ENCODE measurements at places on chromosomes 16 and 17.

DNA sequence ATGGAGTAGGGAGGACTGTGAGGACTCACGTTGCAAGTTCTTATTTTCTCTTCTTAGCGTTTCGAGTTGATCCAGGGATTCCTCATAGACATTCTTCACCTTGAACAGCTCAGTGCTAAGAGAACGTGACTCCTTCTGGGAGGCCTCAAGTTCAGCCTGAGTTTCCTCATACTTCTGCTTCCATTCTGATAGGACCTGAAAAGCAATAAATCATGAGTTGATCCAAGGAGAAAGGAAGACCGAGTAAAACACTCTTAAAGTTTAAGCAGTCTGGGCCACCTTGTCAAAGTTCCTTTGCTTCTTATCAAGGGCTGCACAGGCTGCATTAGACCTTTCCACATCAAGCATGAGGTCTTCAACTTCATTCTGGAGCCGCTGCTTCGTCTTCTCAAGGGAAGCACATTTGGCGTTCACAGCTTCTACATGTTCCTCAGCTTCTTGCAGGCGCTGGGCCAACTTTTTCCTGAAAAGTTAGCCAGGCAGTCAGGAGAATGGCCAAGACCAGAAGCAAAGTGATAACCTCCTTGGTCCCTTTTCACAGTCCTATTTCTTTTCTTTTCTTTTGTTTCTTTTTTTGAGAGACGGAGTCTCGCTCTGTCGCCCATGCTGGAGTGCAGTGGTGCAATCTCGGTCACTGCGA lies 23.8 kb upstream of the MYH13 start:
- no peak for DNase-seq

- DNase-seq = no peak
These were observed 100.6 kb upstream of the METRNL start for GRCh38 chr17:82978765-82979349.

DNA sequence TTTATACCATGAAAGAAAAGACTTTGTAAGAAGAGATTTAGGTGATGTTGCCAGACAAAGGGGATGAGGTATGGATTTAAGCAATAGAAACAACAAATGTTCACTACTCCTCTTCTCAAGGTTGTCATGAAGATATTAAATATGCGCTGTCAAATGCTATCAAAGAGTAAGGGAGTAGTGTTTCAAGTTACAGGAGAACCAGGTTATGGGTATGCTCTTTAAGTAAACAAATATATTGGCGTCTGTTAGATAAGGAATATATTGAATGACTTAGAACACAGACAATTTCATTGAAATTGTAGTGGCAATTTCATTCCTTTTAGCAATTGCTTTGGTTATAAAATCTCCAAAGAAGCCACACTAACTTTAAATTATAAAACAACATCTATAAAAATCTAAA lies 229.0 kb downstream of the FTO start:
- no peak for DNase-seq

- no peak for DNase-seq
These were observed 107.9 kb downstream of the SMG6 start for GRCh38 chr17:2195729-2196128.

- DNase-seq = no peak
These were observed 37.1 kb upstream of the ADCY7 start for GRCh38 chr16:50229149-50229726.

GRCh38 chr16:83689385-83689831 lies 118.4 kb upstream of the HSBP1 start:
- peak; percentile 98 for DNase-seq

DNA sequence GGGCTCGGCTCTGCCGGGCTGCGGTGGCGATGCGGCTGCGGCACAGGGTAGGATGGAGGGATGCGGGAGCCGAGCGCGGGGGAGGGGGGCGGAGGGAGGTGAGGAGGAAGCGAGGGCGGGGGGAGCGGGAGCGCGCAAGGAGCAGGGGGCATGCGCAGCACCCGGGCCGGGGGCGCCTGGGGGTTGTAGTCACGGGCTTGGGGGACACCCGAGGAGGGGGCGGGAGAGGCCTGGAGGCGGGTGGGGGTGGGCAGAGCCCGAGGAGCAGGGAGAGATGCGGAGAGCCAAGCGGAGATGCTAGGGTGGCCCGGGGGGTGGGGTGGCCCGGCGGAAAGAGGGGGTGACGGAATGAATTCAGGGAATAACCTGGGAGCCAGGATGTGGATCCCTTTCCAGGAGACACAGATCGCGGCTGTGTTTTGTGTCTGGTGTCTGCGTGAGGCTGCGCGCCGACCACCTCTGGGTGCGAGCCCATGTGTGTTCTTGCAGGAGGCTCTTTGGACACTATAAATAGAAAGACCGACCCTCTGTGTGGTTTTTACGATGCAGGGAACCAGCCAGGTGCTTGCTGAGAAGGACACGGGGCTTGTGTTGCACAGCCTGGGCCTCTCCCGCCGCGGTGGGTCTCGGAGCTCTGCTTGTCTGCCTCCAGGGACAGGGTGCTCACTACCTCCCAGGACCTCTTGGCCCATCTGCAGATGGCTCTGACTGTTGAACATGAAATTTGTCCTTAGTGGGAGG lies at the start of gene STX1B:
STX1B (minus strand) TSS at position 54 of the 741 bp plus-strand sequence. CDS start 242 bp downstream, outside the sequence.
- no peak for DNase-seq

GRCh38 chr17:21510686-21511362 lies 134.7 kb downstream of the KCNJ12 start:
- no peak for DNase-seq

DNA sequence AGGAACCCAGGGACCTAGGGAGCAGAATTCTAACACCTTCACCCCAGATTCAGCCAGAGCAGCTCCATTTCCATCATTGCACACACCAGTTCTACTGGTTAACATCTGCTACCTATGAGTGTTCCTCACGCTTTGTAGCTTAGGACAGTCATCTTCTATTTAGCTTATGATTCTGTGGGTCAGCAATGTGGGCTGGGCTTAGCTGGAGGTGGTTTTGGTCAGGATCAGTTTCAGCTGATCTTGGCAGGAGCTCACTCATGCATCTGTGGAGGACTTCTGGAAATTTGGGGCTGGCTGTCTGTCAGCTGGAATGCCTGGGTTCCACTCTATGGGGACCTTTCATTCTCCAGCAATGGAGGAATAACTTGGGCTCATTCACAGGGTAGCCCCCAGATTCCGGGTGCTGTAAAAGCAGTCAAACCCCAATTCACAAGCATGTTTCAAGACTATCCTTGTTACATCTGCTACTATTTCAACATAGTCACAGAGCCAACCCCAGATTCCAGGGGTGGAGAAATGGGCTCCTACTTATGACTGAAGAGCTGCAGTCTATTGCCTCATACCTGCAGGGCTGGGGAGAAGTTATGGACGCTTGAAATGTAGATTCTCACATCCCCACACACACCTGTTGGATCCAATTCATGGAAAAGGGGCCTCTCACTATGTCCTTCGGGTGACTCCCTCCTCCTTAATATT lies 3.4 kb upstream of the HP start:
- no peak for DNase-seq

DNA sequence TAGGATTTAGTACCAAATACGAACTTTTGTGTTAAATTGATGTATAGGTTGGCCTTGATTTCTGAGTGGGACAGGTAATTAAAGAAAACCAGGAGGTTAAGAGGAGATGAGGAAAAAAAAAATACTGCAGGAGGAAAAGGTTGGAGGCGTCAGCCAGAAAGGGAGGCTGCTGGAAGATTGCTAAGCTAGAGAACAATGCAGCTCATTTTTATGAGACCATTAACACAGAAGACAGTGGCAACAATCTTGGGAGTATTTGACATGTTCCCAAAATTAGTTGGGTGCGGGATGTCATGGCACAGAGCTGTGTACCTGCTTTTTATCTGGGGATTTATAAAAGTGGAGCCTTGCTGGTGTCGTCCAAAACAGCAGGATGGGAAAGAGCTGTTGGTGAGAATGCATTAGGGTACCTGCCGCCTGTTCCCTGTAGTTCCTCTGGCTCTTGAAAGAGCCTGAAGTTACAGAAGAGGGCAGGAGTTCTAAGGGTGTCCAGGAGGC lies 229.3 kb downstream of the RBFOX1 start:
- no peak for DNase-seq

- DNase-seq = no peak
These were observed 7.7 kb downstream of the ZNF174 start for GRCh38 chr16:3408561-3409197.

GRCh38 chr17:64099543-64099942 lies 30.4 kb downstream of the ERN1 start:
- DNase-seq = no peak

GRCh38 chr16:89106533-89107202 lies 13.0 kb downstream of the ACSF3 start:
- no peak for DNase-seq

DNA sequence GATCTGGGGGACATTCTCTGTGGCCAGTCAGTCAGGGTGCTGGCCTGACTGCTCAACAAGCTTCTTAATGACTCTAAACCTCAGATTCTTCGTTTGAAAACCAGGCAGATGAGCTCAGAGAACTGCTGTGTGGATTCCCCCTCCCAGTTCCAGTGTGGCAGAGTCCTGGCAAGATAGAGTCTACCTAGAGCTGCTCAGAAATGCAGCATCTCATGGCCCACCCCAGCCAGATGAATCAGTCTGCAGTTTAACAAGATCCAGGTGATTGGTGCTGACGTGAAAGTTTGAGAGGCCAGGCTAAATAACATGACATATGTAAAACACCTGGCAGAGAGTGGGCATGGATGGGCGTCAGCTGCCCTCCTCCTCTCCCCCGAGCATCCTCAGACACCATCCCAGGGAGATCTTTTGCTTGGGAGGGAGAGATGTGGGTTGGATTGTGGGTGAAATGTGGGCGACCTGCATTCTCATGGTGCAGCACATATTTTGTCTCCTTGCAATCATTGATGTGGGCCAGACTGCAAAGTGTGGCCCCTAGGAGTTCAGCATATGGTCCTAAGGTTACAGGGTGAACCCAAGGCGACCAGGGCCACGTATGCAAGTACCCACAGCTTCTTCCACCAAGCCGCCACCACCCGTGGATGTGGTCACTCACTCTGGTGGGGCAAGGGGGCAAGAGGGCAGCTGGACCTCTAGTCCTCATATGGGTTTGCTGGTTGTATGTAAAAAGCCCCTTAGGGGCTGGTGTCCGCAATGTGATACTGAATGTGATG lies 19.5 kb downstream of the SOCS3 start:
- DNase-seq = no peak

- DNase-seq = no peak
These were observed 374.5 kb upstream of the MON1B start for GRCh38 chr16:76816475-76816874.

DNA sequence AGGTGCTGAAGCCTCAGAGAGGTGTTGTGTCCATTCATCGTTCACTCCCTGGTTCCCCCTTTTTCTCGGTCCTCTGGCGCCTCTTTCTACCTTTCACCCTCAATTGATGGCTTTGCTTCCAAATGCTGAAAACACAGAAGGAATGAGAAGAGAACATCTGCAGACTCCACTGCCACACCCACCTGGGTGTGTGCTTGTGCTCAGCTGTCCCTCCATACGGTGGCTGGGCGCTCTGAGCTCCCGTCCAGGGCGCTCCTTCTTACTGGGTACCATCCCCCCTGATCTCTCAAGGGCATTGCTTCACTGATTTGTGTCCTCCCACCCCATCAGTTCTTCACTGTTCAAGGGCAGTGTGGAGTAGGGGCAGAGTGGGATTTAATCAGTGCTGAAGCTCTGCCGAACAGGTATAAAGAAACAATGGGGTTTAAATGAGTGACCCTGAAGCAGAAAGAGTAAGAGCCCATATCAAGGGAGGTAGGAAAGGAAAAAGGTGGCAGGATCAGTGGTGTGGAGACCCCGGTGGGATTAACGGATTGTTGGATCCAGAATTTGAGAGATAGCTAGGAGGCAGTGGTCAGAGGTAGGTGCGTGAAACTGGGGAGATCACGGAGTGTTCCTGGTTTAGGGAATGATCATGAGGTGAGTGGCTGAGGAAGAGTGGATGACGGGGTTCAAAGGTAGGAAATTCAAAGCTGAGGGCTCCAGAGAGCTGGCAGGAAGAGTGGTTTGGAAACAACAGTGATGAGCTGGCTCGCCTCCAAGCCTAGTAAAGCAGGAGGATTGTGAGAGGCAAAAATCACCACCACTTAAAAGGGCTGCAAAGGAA lies 40.8 kb downstream of the MRTFB start:
- no peak for DNase-seq

DNA sequence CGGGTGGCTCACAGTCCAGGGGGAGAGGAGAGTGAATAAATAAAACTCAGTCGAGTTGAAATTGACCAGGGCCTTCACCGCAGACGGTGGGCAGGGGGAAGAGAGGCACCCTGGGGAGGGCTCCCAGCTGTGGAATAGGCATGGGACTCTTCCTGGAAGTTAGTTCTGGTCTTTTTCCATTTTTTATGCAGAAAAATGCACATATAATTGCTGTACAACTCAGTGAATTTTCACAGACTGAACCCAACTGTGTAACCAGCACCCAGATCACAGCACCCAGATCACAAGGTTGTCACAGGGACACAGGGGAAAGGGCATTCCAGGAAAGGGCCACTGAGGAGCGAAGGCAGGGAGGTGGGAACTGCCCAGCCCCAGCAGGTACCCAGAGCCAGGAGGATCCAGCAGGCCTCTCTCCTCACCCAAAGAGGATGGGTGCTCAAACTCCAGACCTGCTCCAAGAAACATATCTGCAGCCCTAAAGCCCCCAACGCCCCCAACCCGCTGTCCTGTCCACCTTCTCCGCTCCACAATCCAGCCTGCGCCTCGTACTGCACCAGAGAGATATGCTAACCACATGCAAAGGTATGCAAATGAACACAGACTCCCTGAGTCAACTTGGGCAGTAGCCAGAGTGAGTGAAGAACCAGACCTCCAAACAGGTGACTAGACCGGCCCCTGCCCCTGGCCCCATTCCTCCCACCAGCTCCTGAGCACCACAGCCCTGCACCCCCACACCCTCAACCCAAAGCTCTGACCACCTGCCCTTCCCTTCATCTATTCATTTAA lies 29.1 kb upstream of the EIF1 start:
- DNase-seq = no peak

- DNase-seq = no peak
These were observed 60.4 kb downstream of the ZDHHC7 start for GRCh38 chr16:84950906-84951305.

DNA sequence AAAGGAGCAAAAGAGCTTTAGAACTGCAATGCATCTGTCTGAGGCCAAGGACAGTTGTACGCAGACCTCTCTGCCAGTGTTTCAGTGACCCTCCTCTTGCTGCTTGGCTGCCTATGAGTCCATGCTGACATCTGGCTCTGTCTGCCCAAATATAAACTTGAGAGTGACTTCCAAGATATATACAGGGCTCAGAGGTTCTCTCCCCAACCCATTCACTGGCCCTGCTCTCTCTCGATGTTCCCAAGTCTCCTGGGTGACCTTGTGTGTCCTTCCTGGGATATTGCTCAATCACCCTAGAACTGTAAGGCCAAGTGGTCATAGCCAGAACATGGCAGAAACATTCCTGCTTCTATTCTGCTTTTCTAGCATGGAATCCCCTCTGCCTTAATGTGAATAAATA lies 716.3 kb downstream of the WWOX start:
- no peak for DNase-seq

- DNase-seq = no peak
These were observed 200.4 kb downstream of the AXIN2 start for GRCh38 chr17:65360961-65361552.

Data from fibroblast of skin of left biceps (primary cell).